ENCODE measurements at places on chromosomes 16 and 17.

- no peak for DNase-seq
Measured at GRCh38 chr16:24478401-24478800, 61.0 kb upstream of the RBBP6 start.

- no peak for DNase-seq
Measured at GRCh38 chr17:59848778-59849177, 44.0 kb downstream of the TUBD1 start.

DNA sequence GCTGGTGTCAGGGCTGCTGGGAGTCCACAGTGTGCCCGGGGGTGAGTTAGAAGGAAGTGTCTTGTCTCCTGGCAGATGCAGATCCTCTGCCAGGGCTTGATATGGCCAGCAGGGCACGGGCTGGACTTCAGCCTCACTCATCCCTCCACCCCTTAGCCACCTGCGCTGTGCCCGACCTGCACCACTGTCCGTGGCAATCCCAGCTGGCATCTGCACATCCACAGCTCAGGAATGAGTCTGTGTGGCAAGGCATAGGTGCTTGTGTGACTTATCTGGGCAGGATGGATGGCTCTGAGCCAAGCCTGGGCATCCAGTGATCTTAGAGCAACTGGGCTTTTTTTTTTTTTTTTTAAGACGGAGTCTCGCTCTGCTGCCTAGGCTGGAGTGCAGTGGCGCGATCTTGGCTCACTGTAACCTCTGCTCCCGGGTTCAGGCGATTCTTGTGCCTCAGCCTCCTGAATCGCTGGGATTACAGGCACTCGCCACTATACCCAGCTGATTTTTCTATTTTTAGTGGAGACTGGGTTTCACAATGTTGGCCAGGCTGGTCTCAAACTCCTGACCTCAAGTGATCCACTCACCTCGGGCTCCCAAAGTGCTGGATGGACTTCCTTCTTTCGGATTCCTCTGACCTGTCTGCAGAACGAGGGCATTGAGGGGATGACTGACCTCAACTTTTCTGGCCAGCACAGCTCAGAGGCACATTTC is 22.5 kb upstream of the CACNG1 start:
- no peak for DNase-seq

DNA sequence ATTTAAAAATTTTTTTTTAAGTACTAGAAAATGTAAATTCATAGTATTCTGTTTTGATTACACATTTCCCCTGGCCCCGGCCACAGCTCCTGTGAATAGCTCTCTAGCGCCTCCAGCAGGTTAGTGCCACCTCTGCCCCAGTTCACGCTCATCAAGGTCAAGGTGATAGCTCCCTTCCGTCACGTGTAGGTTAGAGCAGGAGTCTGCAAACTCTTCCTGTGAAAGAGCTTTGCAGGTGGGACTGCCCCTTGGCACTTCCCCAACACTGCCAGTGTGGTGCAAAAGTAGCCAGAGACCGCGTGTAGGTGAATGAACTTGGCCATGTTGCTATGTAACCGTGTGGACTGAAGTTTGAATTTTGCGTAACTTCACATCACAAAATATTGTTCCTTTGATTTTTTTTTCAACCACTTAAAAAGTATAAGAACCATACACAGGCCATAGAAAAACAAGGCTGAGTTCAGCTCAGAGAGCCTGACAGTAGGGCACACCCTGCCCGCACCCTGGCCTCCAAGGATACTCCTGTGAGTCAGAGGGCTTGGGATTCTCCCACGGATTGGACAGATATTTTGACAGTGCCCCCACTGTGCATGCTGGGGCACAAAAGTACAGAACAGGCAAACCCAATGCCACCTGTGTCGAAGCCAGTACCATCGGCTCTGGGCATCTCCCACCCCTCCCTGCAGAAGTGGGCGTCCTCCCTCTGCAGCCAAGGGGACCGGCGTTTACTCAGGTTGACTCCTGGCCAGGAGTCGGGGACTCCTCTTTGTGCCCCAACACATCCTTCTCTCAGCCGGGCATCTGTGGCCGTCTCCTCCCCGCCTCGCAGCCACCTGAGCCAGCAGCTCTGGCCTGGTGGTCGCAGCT is 92.0 kb upstream of the CHMP6 start:
- peak; percentile 82 for DNase-seq

DNA sequence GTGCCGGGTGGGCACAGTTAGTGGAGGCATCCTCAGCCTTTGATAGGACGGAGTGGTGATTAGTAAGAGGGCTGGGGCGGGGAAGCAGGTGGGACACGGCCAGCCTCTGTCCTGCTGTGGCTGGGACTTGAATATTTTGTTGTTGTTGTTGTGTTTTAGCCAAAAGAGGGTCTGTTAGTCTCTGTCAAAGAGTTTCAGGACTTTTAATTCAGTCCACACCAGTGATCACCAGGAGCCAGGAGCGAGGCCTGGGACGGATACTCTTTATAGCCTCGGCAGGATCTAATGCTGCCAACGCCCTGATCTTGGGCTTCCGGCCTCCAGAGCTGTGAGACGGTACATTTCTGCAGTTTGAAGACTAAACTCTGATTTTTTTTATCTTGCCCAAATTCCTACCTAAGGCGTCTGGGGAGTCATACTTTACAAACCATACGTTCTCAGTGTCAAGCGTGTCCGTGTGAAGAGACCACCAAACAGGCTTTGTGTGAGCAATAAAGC is 2.9 kb upstream of the RNF213 start:
- DNase-seq: no peak
